ENCODE measurements at places on chromosomes 5 and 9. TPM values are rescaled to one million over a fixed set of nuclear protein-coding genes. Genes with fewer than 3 reads are reported as not detected.

The RUFY1 gene
- total RNA-seq: 30.1 TPM

The AK6 gene
- total RNA-seq: 27.6 TPM

The SMIM33 gene
- 0.42 TPM for total RNA-seq

The PRDM9 gene
- not detected for total RNA-seq

The SLC24A2 gene
- total RNA-seq: 8.8 TPM

The MEGF10 gene
- total RNA-seq: 317 TPM

The ABO gene
- total RNA-seq: under 0.01 TPM

The TSSK1B gene
- 0.37 TPM for total RNA-seq

The IL13 gene
- 0.36 TPM for total RNA-seq
